ENCODE measurements at places on chromosomes 6 and 20.

- DNase-seq: peak; percentile 70
These were observed 2.7 kb upstream of the MICA start for GRCh38 chr6:31400467-31401289.

DNA sequence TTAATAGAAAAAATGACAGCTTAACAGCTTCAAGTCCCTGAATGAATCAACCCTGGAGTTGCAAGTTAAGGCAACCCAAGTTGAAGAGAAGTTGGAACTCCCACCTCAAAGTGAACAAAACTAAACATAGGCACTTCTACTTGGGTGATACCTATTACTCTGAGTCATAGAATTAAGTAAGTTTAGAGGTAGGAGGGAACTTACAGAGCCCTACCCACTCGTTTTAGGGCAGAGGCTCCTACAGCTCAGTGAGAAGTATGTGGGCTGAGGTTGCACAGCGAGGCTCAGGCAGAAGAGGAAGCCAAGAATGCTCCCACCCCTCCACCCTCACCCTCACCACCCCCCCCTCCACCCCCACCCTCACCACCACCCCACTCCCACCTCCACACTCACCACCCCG, 42.2 kb downstream of the NFATC2 start:
- peak; percentile 46 for DNase-seq

DNA sequence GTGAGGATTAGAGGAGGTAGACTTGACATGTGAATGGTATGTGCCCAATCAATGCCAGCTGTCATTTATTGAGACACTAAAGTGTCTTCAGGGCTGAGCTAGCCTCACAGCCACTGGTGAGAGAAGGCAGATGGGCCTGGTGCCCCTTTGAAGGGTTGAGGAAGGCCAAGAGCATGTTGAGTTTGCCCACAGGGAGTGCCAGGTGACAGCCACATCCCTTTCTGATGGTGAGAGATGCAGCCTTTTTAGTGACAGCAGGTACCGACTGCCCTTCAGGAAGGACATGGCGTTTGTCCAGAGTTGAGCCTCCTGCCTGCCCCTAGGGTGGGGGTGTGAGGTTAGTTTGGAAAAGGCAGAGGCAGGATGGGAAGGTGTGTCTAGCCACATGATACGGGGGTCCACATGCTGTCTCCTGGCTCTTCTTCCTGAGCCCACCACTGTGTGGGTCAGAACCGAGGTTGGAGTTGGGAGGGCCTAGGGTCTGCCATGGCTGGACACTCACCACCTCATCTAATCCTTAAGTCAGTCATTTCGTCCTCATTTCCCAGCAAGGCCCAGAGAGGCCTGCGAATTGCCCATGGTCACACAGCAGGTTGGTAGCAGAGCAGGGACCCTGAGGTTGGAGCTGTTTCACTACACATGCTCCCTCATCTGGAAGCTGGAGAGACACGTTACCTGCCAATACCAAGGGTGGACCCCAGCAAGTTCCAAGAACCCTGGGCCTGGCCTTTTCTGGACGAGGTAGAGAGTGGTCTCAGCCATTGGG, 32.5 kb downstream of the SPDEF start:
- DNase-seq: no peak

- DNase-seq: no peak
These were observed 797 bp upstream of the GNRH2 start for GRCh38 chr20:3042625-3043024.

- DNase-seq: no peak
These were observed 479.7 kb upstream of the MARCKS start for GRCh38 chr6:113377362-113377942.

GRCh38 chr6:1697688-1698351, 88.1 kb downstream of the FOXC1 start:
- no peak for DNase-seq
